Body of pancreas (tissue), 4 donors: ENCODE measurements at places on chromosomes 7 and 10. TPM values are rescaled to one million over a fixed set of nuclear protein-coding genes. Genes with fewer than 3 reads are reported as not detected.

- no peak for DNase-seq
- no peaks in the 10 kb centered on the region for H3K27me3 ChIP-seq
- no peaks in the 10 kb centered on the region for H3K4me1 ChIP-seq
- no peak overlapping the region for H3K4me3 ChIP-seq
- H3K27ac ChIP-seq = no peak overlapping the region
Observed at GRCh38 chr7:4519819-4520520, 162.1 kb upstream of the FOXK1 start.

DNA sequence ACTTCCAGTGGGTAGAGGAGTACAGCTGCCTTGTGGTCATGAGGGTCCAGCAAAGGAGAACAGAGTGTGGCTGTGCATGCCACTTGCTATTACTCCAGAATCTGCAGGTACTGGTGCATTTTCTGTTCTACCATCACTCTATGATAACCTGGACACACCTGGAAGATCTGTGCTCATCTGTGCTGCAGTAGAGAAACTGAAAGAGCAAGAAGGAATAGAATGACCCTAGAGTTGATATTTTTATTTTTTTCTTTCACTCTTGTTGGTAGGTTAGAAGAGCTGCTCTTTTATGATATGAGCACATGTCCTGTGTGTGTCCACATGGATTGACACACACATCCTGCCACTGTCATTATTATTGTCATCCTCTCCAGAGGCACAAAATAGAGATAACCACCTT lies 48.3 kb upstream of the MTURN start:
- no peaks in the 10 kb centered on the region for H3K27me3 ChIP-seq
- H3K4me1 ChIP-seq = no peaks in the 10 kb centered on the region
- no peak overlapping the region for H3K27ac ChIP-seq
- H3K36me3 ChIP-seq = no peaks in the 10 kb centered on the region
- no peak for DNase-seq

DNA sequence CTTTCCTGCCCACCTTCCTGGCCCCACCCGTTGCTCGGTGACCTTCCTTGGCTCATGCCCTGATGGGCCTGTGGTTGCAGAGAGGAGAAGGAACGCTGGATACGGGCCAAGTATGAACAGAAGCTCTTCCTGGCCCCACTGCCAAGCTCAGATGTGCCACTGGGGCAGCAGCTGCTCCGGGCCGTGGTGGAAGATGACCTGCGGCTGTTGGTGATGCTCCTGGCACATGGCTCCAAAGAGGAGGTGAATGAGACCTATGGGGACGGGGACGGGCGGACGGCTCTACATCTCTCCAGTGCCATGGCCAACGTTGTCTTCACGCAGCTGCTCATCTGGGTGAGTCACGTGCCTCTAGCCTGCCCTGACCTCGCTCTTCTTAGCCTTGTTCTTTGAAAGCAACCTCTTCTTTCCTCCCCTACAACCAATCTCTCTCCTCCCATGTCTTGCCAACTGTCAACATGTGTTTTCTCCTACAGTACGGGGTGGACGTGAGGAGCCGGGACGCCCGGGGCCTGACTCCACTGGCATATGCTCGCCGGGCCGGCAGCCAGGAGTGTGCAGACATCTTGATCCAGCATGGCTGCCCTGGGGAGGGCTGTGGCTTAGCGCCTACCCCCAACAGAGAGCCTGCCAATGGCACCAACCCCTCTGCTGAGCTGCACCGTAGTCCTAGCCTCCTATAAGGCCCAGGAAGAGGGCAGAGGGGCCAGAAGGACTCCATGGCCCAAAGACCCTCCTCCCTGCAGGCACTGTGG lies 24.1 kb downstream of the GBX1 start:
- no peak overlapping the region for H3K4me3 ChIP-seq
- H3K27me3 ChIP-seq = no peaks in the 10 kb centered on the region
- DNase-seq = no peak
- H3K27ac ChIP-seq = no peak overlapping the region
- H3K4me1 ChIP-seq = peaks cover 11% of the 10 kb centered on the region

DNA sequence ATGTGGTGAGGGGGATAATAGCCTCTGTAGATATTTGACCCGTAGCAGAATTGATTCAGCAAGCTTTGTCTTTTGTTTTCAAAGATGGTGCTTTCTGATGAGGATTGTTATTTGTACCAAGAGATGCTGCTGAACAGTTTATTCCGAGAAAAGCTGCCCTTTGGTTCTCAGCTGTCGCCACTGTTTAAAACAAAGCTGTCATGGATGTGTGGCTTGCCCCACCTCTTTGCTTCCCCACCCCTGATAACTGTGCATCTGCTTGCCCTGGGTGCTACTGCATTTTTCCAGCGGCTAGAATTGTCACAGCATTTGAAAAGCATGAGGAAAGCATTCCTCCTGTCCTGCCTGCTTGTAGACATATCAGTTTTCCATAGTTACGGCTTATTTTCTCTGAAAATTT lies 226.9 kb upstream of the CSTF2T start:
- H3K4me1 ChIP-seq = no peaks in the 10 kb centered on the region
- DNase-seq = no peak
- H3K4me3 ChIP-seq = no peak overlapping the region
- H3K27me3 ChIP-seq = no peaks in the 10 kb centered on the region
- no peaks in the 10 kb centered on the region for H3K36me3 ChIP-seq
- no peak overlapping the region for H3K27ac ChIP-seq

- H3K4me3 ChIP-seq = no peak overlapping the region
- H3K27ac ChIP-seq = no peak overlapping the region
- H3K4me1 ChIP-seq = peaks cover 5% of the 10 kb centered on the region
- H3K36me3 ChIP-seq = no peaks in the 10 kb centered on the region
- DNase-seq = no peak
Observed at GRCh38 chr7:25613912-25614311, 385.6 kb upstream of the NPVF start.

GRCh38 chr10:132585732-132586722 lies 48.4 kb downstream of the INPP5A start:
- peaks cover 19% of the 10 kb centered on the region for H3K4me1 ChIP-seq
- H3K27me3 ChIP-seq = no peaks in the 10 kb centered on the region
- no peak overlapping the region for H3K27ac ChIP-seq
- H3K36me3 ChIP-seq = no peaks in the 10 kb centered on the region
- DNase-seq = no peak

- H3K27ac ChIP-seq = no peak overlapping the region
- no peak for DNase-seq
- peaks cover 4% of the 10 kb centered on the region for H3K4me1 ChIP-seq
- no peak overlapping the region for H3K4me3 ChIP-seq
- no peaks in the 10 kb centered on the region for H3K36me3 ChIP-seq
Observed at GRCh38 chr10:130792096-130792845, 519.2 kb downstream of the TCERG1L start.

DNA sequence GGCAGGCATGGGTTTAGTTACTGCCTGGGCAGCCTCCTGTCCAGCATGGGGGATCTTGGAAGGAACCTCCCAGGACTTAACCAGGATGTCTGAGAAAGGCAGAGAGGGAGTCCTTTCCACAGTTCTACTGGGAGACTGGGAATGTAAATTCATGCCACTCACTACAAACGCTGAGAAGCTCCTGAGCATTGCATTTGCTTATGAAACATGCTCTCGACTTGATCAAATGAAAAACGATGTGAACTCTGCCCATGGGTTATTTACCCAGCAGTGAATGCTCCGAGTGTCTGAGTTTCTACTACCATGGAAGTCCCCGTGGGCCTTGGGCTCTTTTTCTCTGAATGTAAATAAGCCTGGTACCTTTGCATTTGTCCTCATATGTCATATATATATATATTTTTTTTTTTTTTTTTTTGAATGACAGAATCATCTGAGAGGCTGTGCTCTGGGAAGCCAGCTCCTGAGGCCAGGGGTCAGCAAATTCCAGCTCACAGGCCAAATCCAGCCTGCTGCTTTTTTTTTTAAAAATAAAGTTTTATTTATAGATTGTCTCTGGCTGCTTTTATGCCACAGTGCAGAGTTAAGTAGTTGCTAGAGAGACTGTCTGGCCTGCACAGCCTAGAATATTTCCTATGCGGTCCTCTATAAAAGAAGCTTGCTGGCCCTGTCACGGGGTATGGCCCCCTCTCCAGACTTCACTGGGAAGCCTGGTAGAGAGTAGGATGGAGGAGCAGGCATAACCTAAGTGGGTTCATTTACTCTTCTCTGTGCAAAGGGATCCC lies 21.4 kb upstream of the RAPGEF5 start:
- peaks cover 7% of the 10 kb centered on the region for H3K4me1 ChIP-seq
- no peak overlapping the region for H3K27ac ChIP-seq
- no peaks in the 10 kb centered on the region for H3K27me3 ChIP-seq
- H3K4me3 ChIP-seq = no peak overlapping the region
- no peak for DNase-seq

- no peak overlapping the region for H3K27ac ChIP-seq
- no peaks in the 10 kb centered on the region for H3K4me1 ChIP-seq
- DNase-seq = no peak
- H3K36me3 ChIP-seq = no peaks in the 10 kb centered on the region
- no peak overlapping the region for H3K4me3 ChIP-seq
- H3K27me3 ChIP-seq = no peaks in the 10 kb centered on the region
Observed at GRCh38 chr10:93379731-93380575, 102.2 kb downstream of the MYOF start.

DNA sequence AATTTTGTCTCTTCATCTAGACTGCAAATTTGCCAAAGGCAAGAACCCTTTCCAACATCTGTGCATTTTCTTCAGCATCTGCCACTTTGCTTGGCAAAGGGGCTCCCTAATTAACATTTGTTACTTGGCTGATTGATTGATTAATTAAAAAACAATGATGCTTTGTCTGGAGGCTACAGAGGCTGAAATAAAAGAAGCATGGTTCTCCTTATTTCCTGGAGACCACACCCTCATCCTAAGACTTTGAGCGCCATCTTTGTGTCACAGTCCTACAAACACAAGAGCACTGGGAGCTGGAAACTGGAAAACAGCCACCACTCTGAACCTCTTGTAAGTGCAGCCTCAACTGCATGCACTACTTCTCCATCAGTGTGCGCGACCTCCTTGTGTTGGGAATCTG lies 189.2 kb downstream of the C7orf25 start:
- DNase-seq = no peak
- no peaks in the 10 kb centered on the region for H3K36me3 ChIP-seq
- no peak overlapping the region for H3K27ac ChIP-seq
- H3K4me3 ChIP-seq = no peak overlapping the region
- no peaks in the 10 kb centered on the region for H3K27me3 ChIP-seq

- no peak overlapping the region for H3K27ac ChIP-seq
- no peaks in the 10 kb centered on the region for H3K4me1 ChIP-seq
- no peak for DNase-seq
- H3K27me3 ChIP-seq = no peaks in the 10 kb centered on the region
- H3K36me3 ChIP-seq = no peaks in the 10 kb centered on the region
- H3K4me3 ChIP-seq = no peak overlapping the region
Observed at GRCh38 chr10:33314811-33315561, 19.5 kb downstream of the NRP1 start.

GRCh38 chr10:118547282-118547681 lies 48.2 kb downstream of the PRLHR start:
- DNase-seq = no peak
- peaks cover 4% of the 10 kb centered on the region for H3K4me1 ChIP-seq
- no peak overlapping the region for H3K27ac ChIP-seq

DNA sequence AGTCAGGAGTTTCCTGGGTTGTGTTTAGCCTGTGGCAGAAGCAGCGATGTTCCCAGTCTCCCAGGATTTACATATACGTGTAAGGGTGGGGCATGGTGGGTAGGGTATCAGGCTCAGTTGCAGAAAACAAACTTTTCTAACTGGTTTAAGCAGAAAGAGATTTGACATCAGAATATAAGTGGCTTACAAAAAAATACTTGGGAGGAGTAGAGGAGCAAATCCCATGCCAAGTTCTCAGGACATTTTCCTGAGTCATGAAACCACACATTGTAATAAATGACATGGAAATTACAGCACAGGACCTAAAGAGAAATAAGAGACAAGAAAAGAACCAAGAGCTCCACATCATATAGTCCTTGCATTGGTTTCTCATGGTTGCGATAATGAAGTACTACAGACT lies 26.2 kb upstream of the FRMD4A start:
- no peak overlapping the region for H3K27ac ChIP-seq
- H3K36me3 ChIP-seq = no peaks in the 10 kb centered on the region
- peaks cover 6% of the 10 kb centered on the region for H3K4me1 ChIP-seq
- DNase-seq = no peak
- no peak overlapping the region for H3K4me3 ChIP-seq

DNA sequence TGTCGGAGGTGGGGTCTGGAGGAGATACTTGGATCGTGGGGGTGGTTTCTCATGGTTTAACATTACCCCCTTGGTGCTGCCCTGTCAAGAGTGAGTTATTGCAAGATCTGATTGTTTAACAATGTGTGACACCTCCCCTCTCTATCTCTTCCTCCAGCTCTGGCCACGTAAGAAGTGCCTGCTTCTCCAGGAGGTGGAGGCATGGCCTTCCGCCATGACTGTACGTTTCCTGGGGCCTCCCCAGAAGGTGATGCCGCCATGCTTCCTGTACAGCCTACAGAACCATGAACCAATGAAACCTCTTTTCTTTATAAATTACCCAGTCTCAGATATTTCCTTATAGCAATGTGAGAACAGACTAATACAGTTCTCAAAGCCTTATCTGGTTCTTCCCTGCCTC lies 547.0 kb downstream of the CALN1 start:
- no peaks in the 10 kb centered on the region for H3K4me1 ChIP-seq
- no peaks in the 10 kb centered on the region for H3K36me3 ChIP-seq
- no peaks in the 10 kb centered on the region for H3K27me3 ChIP-seq

DNA sequence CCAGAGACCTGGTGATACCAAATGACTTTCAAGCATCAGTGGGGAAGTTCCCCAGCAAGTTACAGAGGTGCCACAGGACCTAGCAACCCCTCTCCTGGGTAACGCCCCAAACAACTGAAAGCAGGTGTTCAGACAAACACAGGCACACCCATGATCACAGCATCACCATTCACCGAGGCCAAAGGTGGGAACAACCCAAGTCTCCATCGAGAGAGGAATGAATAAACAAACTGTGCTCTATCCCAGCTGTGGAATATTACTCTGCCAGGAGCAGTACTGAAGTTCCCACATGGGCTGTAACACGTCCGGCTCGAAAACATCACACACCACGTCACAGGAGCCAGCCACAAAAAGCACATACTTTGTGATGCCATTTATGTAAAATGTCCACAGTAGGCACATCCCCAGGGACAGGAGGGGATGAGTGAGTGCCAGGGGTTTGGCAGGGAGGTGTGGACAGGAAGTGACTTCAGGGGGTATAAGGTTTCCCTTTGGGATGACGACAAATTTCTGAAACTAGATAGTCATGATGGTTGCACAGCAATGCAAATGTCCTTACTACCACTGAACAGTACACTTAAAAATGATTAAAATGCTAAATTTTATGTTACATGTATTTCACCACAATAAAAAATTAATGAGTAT lies 222.8 kb downstream of the TNS3 start:
- peaks cover 55% of the 10 kb centered on the region for H3K4me1 ChIP-seq
- no peaks in the 10 kb centered on the region for H3K27me3 ChIP-seq

The SPDYE5 gene
- not detected for total RNA-seq

The GSAP gene
- 18.8 TPM for total RNA-seq

The TCF7L2 gene
- 9.1 TPM for total RNA-seq

The LBX1 gene
- not detected for total RNA-seq

The ITGB8 gene
- 38.6 TPM for total RNA-seq
